ENCODE measurements at places on chromosomes 3 and 15.

- no peak for DNase-seq
Observed at GRCh38 chr3:183349421-183350157, 78.8 kb downstream of the MCF2L2 start.

- DNase-seq, result no peak
Observed at GRCh38 chr3:115388811-115389210, 234.5 kb upstream of the GAP43 start.

GRCh38 chr3:143963946-143964345 is 7.7 kb upstream of the DIPK2A start:
- no peak for DNase-seq

- no peak for DNase-seq
Observed at GRCh38 chr3:141012571-141012970, 38.6 kb upstream of the SPSB4 start.

DNA sequence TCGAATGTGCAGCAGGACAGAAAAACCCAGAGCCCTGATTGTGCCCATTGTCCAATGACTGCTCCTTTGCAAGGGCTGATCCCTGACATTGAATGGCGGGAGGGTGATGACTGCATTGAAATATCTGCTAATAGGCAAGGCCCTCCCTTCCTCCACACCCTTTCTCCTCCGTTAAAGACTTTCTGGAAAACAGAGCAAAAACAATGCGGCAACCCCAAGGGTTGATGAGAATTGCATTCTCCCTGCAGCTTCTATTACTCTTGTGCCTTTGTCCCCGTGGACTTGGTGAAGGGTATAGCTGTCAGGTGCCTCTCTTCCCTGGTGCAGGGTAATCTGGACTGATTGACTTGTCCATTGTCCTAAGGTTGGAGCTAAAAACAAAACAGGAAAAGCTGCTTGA is 71.8 kb downstream of the THSD4 start:
- DNase-seq, result no peak

GRCh38 chr3:147371140-147371539 is 35.2 kb downstream of the ZIC4 start:
- no peak for DNase-seq

GRCh38 chr3:52896613-52897012 is 735 bp downstream of the STIMATE start:
- DNase-seq, result peak; percentile 6

DNA sequence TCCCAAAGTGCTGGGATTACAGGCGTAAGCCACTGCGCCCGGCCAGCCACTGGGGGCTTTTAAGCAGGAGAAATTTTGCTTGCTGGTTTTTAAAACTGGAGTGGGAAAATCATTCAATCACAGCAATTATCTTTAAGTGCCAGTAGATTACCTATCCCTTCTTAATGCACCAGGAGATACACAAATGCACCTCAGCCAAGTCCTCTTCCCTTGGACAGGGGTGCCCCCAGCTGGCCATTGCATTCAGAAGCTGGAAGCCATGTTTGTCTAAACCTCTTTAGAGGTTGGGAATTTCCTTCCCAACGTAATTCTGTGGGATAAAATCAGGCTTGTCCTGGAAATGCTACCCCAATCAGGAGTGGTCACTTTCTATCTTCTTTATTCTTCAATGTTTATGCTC is 26.6 kb downstream of the MIX23 start:
- no peak for DNase-seq

- DNase-seq, result no peak
Observed at GRCh38 chr3:50050361-50050760, 38.4 kb upstream of the RBM5 start.

GRCh38 chr3:104214937-104215336 is 1151.8 kb upstream of the ALCAM start:
- no peak for DNase-seq

GRCh38 chr15:59995568-59996297 is 8.4 kb upstream of the FOXB1 start:
- peak; percentile 57 for DNase-seq

DNA sequence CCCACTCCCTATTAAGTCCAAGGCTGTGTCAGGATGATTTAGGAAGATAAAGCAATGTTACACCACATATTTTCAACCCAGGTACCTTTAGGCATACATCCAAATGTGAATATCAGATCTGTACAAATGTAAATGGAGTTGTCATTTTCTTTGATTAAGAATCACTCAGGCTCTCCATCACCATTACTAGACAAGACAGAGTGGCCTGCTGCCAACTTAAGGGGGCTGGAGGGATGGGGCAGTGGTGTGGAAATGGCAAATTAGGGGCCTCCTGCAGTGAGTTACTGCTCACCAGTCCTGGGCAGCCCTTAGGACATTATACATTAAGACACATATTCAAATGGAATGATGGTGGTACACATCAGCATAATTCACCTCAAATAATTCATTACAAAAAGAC is 211.0 kb downstream of the TNIK start:
- DNase-seq, result no peak

GRCh38 chr15:57614241-57614640 is 22.5 kb downstream of the MYZAP start:
- no peak for DNase-seq

DNA sequence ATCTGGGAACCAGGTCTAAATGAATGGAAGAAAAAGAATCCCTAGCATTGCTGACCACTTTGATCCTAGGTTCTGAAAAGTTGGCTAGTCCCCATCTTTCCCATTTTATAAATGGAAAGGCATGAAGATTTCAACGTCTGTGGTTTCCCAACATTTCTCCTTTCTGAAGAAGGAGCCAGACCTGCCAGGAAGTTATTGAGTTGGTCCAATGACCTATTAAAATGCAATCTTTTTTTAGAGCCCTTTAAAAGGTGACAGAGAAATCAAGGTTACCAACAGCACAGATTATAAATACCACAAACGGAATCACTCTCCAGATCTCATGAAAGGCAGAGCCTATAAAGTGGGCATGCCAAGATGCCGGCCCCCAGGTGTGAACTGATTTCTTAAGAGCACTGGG is 505.6 kb upstream of the THBS1 start:
- DNase-seq, result no peak

GRCh38 chr3:109242187-109242523 is 74.2 kb downstream of the DPPA2 start:
- no peak for DNase-seq

GRCh38 chr3:73188707-73189106 is 127.2 kb downstream of the EBLN2 start:
- DNase-seq, result no peak

DNA sequence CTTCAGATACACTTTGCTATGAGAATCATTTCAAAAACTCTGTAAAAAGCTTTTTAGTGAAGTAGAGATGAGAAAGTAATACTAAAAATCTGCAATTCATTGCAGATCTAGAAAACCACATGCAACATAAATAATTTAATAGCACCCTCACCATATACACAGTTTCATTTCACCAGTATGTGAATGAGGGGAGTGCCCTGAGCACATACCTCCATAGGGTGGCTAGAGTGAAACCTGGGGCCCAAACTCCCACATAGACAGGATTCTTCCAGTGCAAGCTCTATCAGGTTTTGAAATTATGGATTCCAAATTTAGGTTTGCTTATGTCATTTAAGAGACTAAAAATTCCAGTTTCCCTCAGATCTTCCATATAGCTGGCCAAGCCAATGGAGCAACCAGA is 973.4 kb upstream of the CFAP20DC start:
- no peak for DNase-seq

DNA sequence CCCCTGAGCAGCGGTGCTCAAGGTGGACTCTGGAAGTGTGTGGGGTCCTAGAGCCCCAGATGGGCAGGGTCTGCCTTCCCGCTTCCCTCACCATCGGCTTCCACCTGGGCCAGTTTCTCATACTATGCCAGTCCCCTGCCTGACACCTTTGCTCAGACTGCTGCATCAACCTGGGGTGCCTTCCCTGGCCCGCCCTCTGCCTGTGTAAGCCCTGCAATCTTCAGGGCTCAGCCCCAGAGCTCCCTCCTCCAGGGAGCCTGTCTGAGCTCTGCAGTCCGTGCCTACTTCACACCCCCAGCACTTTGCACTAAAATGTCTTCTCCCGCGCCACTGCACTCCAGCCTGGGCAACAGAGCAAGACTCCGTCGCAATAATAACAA is 13.1 kb downstream of the CSK start:
- DNase-seq, result no peak

DNA sequence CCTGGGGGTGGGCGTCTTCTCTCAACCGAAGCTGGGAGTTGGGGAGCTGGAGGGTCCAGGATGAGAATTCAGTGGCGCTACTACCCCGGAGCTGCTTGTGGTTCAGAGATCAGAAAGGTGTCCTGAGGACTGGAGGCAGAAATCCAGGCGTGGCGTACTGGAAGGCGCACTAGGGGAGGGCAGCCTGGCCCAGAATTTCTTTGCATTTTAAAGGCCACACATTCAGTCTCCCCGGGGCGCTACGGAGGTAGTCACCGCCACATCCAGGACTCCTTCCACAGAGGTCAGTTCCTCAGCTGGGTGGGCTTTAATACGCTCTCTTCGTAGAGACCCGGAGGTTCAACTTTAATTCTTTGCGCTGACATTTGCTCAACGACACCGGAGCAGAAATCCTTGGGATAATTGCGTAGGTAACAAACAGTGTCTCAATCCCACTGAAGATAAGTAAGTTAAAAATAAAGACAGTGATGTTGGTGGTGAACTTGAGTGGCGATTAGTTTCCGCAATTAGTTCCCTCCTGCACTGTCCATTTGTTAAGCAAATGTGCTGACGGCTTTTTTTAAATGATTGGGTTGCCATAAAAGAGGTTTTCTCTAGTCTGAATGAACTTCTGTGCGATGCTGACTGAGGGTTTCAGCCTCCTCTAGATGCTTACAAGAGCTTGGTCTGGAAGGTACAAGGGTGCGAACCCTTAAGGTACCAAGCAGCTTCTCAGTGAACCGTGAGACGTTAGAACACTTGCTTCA is 535 bp downstream of the MCTP2 start:
- no peak for DNase-seq

- DNase-seq, result peak; percentile 39
Observed at GRCh38 chr3:11774296-11774877, 72.3 kb downstream of the TAMM41 start.

- DNase-seq, result no peak
Observed at GRCh38 chr3:58383904-58384303, 49.7 kb downstream of the PDHB start.

- peak; percentile 82 for DNase-seq
Observed at GRCh38 chr3:184186184-184186901, at the start of gene ABCF3. ABCF3 (plus strand) TSS chr3:184186199; CDS start chr3:184186208, 9 bp downstream.
